T-cell (primary cell): ENCODE measurements at places on chromosomes 4 and X.

- no peak for DNase-seq
These were observed 121.7 kb downstream of the AFAP1 start for GRCh38 chr4:7817877-7818398.

DNA sequence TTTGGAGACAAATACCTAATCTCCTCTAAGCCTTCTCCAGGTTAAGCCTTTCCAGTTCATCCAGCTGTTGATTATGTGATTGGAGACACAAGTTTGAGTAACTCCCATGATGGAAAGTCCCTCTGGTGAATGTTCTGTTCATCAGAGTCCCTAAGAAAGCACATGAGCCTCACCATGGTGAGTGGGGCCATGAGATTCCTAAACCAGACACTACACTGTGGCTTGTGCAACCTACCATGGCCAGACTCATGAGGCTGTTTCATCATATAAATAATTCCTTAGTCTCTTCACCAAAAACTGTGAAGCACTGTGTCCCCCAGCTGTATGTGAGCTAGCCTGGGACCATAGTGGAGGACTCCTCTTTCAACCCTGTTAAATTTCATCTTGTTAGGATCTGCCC lies 14.4 kb downstream of the PKD2 start:
- DNase-seq = no peak

GRCh38 chrX:150217609-150218008 lies 145.5 kb upstream of the MAMLD1 start:
- DNase-seq = no peak

DNA sequence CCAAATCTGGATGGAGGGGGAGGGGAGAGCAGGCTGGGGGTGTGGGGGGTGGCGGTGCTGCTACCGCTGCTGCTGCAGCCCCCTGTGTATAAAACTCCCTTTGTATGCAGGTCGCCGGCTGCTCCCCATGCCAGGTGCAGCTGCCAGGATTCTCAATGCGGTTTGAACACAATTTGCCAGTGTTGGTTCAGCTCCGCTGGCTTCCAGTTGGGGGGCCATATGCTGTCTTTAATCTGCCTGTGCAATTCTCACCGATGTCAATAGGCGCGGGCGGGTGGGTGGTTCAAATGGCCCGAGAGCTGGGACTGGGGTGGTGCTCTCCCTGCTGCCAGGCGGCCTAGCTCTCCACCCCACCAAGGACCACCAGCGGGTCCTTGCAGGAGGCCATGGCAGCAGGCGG lies 257.6 kb downstream of the BCOR start:
- no peak for DNase-seq

DNA sequence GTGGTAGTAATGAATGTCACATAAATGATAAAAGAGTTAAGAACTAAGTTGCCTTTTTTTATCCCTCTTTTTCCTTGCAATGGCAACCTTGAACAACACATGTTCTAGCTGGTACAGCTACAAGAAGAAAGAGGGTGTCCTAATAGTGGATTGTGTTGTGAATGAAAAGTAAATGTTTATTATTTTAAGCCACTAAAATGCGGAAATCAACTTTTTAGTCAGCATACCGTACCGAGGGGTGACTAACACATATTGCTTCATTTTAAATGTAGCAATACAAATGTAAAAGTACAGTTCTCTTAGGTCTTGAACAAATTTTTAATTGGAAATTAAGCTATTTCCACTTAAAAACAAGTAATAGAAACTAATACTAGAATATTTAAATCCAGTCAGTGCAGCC lies 17.7 kb upstream of the AP1AR start:
- no peak for DNase-seq

DNA sequence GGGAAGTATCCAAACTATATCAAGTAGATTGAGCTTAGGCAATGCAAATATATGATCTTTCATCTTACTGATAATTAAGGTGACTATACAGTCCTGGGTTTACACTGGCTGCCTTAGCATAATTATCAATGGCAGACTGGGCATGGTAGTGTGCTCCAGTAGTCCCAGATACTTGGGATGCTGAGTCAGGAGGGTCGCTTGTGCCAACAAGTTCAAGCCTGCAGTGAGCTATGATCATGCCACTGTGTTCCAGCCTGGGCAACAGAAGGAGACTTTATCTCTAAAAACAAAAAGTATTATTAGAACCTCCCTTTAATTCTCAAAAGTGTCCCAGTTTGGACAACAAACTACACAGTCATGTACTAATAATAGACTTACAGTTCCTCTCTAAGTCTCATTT lies 99.4 kb upstream of the RASGEF1B start:
- DNase-seq = no peak

DNA sequence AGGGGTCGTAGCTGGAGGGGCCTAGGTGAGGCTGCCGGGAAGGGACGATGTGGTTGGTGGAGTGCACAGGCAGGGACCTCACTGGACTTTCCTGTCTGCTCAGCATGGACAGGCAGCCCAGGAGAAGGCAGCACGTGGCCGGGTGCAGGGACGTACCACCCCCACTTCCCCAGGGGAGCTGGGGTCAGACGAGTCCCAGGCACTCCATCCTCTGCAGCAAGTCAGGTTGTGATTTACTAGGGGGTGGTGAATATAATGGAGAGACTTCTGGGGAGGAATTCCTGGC lies 1.5 kb upstream of the CTBP1 start:
- DNase-seq = no peak

DNA sequence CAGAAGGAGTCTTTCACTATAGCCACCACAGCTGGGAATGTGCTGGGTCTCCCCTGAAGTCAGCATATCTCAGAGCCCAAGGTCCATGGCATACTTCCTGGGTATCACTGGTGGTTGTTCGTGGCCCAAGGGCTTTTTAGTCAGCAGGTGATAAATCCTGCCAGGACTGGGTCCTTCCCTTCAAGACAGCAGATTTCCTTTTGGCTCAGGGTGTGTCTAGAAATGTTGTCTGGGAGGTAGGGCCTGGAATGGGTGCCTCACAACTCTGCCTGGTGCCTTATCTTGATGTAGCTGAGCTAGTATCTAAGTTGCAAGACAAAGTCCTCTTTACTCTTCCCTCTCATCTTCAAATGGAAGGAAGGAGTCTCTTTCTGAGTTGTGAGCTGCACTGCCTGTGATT lies 102.4 kb upstream of the TMLHE start:
- DNase-seq = no peak

DNA sequence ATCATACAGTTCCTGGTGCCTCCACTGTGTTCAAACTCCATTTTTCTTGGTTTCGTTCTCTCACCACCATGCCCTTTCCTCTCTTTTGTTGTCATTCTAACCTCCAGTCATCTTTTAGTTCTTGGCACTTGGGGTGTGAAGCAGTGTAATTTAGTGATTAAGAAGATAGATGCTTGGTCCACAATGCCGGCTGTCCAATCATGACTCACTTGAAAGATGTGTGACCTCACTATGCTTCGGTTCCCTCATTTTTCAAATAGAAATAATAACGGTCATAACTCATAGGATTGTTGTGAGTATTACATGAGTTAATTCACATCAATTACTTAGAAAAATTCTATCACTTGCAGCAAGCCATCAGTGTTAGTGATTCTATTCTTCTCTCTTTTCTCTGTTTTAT lies 327.8 kb downstream of the ADGRL3 start:
- DNase-seq = no peak

DNA sequence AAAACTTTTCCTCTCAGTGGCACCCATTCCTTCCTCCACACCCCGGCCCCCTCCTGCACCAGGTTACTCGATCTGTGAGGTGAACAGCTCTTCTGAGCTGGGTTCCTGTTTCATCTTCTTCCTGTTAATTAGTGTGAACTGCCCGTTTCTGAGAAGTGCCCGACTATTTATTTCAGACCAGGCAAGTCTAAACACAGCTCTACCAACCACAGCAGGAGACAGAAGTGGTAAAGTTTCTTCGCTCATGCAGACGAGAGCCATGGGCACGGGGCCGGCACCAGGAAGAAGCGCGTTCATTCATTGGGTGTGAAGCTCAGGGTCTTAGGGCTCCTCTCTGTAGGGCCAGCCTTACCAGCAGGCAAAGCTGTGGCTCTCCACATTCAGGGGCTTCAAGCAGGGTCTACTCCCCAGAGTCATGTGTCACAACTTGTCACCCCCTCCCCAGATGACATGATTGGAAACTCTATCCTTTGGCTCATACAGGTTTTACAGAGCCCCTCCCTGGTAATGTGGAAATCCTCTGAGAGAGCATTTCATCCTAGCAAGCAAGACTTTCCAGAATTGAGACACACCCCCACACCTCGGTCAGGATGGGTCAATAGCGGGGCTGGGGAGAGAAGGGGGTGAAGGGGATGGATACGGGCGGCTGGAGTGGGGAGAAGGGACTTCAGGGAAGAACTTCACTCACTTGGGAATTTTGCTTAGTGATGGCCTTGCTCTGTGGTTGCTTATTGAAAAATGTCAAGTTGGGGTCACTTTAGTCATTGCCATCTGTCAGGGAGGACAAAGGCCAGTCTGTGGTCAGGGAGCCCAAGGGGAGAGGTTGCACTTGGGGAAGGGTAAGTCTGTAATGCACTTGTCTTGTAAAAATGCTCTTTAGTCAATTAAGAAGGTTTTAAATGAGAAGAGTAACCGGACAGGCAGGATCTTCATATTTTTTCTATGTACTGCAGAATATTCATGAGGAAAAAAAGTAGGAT lies 121.6 kb upstream of the TRIM2 start:
- DNase-seq = no peak

- DNase-seq = no peak
These were observed 63.8 kb upstream of the TAPT1 start for GRCh38 chr4:16289897-16290554.

DNA sequence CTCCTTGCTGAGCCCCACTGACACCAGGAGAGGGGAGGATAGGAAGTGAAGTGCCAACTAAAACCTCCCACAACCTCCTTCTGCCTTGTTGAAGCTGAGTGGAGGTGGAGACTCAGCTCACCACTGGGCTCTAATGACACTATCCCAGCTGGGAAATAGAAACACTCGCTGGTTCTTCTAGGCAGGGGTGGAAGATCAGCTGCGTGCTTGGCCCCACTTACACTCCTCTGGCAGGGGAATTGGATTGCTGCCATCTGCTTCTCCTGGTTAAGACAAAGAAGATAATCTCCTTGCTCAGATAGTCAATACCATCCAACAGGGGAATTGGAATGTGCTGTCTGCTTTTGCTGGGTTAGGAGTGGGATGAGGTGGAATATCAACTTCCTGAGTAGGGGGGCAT lies 392.5 kb downstream of the ZNF674 start:
- no peak for DNase-seq

- DNase-seq = no peak
These were observed 117.8 kb downstream of the AFF1 start for GRCh38 chr4:87052615-87053014.

DNA sequence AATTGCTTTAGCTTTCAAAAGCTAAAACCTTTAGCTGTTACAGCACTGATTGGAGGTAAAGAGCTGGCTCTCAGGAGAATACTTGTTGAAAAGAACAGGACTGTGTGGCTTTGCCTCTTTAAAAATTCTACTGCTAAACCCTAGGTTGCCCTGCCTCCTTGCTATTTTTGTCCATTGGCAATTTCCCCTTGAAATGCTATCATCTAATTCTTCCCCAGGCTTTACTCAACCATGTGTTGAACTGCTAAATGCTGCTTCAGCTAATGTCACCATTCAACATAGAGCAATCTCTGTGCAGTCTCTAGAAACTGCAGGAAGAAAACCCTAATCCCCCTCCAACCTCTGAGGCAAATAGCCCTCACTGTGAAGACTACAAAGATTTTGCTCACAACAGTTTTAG lies 203.7 kb upstream of the ARX start:
- DNase-seq = no peak

DNA sequence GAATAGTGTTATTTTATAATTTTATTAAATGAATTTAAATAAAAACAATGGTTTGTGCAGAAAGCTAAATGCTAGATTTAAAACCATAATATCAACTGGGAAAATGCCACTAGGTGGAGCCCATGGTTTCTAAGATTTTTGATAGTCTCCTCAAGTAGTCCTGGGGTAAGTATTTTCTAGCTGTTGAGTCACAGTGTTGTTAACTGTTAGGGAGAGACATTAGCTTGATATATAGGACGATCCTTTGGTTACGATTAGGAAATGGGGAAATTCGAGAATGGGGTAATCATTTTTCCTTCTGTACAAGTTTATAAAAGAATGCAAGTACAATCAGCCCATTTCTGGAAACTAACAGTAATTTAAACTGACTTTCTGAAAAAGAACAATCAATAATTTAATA lies 378.4 kb downstream of the ANKRD50 start:
- no peak for DNase-seq

DNA sequence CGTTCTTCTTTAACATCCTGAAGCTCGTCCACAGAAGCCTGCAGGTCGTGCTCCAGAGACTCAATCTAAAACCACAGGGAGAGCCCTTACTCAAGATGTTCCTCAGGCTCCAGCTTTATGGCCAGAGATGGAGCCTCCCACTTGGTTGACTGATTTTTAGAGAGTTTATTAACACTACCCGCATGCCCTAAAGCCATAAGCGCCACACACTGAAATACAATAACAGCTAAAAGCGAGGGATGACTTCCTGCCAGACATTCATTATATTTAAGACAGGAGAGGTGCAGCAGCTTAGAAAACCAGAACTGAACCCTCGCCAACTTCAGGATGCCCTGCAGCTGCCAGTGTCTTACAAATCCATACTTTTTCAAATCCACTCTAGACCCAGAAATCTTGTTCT lies 42.0 kb downstream of the SOD3 start:
- no peak for DNase-seq

GRCh38 chr4:111499706-111500105 lies 645.5 kb upstream of the FAM241A start:
- no peak for DNase-seq

GRCh38 chrX:68945603-68946228 lies 116.9 kb downstream of the EFNB1 start:
- no peak for DNase-seq

- DNase-seq = no peak
These were observed 62.1 kb downstream of the USO1 start for GRCh38 chr4:75786526-75786925.

DNA sequence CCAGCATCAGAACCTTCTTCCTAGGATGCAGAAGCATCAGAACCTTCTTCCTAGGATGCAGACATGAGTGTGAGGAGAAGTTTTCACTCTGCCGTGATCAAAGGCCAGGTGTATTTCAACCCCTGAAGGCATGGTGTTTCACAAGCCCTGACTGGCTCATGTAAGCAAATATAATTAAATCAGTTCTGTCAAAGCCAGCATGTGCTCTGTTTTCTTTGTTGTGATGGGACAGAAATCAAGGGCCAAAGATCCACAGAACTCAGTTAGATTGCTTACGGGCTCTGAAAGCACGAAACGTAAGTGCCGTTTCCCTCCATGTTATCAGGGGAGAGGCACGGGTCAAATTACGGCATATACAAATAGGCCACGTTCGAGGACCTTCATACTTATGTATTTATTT lies 32.0 kb upstream of the CLDN24 start:
- no peak for DNase-seq

- DNase-seq = no peak
These were observed 601.4 kb upstream of the ACTRT1 start for GRCh38 chrX:128653524-128654060.
